Stimulated activated CD8-positive, alpha-beta memory T cell treated with anti-CD3 and anti-CD28 coated beads, Interleukin-7, amount 100 ng/mL, for 48 hours (primary cell): ENCODE measurements at places on chromosomes 16 and 17.

GRCh38 chr17:78381601-78382232 is 3.3 kb downstream of the PGS1 start:
- no peak for DNase-seq

DNA sequence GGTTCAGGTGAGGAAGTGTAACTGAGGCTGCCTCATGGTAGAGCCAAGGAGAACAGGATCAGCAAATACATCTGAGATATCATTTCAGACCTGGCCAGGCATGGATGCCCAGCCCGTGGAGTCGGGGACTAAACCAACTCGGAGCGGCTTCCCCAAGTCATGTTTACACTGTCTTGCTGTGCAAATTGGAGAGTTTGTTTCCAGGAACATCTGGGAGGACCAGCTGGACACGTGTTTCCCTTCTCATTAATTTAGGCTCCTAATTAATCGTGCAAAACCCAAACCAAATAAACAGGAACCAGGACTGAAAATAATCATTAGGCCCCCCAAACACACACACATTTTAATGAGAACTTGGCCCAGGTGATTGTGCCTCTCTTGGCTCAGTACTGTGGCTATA is 70.9 kb upstream of the SALL1 start:
- DNase-seq, result no peak

- no peak for DNase-seq
Observed at GRCh38 chr17:17142556-17142955, 63.6 kb downstream of the PLD6 start.

GRCh38 chr16:30896261-30896888 is at the start of gene CTF1:
Gene CTF1, plus strand, starts transcription at chr16:30896614. Its CDS starts 30 bp downstream, at chr16:30896644.
- DNase-seq, result no peak

DNA sequence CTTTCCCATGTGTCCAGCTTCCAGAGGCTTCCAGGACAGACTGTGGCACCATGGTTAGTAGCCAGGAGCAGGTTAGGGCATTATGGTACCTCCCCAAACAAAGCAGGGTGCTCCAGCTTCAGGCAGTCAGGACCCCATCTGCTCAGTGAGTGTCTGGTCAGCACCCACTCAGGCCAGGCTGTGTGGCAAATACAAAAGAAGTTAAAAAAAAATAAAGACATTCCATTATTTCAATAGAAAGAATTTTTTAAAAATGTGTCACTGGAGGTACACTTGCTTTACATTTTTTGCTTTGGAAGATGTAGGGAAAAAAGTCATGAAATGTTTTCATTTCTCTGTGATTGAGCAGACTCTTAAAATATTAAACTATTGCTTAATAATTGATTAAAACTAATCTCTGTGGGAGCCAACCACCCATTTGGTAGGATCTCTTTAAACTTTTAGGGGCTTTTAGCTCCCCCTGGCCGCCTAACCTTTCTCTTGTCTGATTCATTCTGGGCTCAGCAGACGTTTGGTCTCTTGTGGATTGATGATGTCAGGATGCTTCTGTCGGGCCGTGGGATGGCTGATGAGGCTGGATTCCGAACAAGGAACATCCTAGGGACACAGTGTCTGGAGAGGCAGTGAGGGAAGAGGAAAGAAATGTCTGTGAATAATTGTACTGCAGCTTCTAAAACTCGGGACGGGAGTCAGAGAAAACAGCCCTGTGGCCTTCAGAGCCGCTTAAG is 28.4 kb upstream of the NPTX1 start:
- DNase-seq, result no peak

- DNase-seq, result no peak
Observed at GRCh38 chr16:22890976-22891375, 77.0 kb downstream of the HS3ST2 start.

- no peak for DNase-seq
Observed at GRCh38 chr17:71080937-71081336, 911.6 kb downstream of the KCNJ2 start.

GRCh38 chr16:2160915-2161551 is 5.5 kb downstream of the TRAF7 start:
- no peak for DNase-seq

DNA sequence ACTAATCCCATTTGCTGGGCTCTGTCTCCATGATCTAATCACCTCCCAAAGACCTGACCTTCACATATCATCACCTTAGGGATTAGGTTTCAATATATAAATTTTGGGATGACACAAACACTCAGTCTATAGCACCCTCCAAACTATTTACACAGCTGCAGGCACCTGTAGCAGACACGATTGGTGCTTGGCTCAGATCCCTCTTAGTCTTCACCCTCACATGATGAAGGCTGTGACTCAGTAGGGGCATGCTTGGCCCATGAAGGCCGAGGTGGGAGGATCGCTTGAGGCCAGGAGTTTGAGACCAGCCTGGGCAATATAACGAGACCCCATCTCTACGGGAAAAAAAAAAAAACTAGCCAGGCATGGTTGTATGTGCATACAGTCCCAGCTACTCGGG is 73.5 kb downstream of the HS3ST2 start:
- DNase-seq, result no peak
